Lung (tissue), 17 donors: ENCODE measurements at places on chromosomes 6 and 20. TPM values are rescaled to one million over a fixed set of nuclear protein-coding genes. Genes with fewer than 3 reads are reported as not detected.

DNA sequence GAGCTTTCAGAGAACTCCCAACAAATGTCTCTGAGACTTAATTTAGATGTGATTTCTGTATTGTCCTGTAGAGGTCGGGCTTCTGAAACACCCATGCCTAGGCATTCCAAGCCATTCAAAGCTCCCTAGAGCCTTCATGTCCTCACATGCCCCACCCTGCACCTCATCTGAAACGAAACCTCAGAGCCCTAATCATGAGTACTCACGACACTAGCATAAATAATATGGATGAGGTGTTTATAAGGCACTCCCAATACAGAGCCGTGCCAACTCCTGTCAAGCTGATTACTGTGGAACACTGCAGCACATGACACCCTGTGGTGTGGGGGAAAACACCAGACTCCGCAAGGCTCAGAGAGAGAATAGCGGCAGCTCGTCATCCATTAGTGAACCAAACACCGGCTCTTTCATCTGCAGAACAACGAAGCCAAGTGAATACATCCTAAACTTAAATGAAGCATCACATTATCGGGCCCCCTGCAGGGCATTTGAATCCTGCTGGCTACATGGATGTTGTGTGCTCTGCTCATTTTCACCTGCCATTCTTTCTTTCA is 83.8 kb downstream of the FNDC1 start:
- no peaks in the 10 kb centered on the region for H3K36me3 ChIP-seq
- H3K4me3 ChIP-seq = no peak overlapping the region

Gene CDSN
- not detected for total RNA-seq

- H3K36me3 ChIP-seq = no peaks in the 10 kb centered on the region
- no peak overlapping the region for H3K4me3 ChIP-seq
- DNase-seq = no peak
- no peaks in the 10 kb centered on the region for H3K4me1 ChIP-seq
These were observed 134.2 kb downstream of the MEI4 start for GRCh38 chr6:77786935-77787629.

Gene BMP7
- total RNA-seq = 10.3 TPM

Gene RAMACL
- 17.6 TPM for total RNA-seq

Gene C20orf204
- total RNA-seq = 1.3 TPM

DNA sequence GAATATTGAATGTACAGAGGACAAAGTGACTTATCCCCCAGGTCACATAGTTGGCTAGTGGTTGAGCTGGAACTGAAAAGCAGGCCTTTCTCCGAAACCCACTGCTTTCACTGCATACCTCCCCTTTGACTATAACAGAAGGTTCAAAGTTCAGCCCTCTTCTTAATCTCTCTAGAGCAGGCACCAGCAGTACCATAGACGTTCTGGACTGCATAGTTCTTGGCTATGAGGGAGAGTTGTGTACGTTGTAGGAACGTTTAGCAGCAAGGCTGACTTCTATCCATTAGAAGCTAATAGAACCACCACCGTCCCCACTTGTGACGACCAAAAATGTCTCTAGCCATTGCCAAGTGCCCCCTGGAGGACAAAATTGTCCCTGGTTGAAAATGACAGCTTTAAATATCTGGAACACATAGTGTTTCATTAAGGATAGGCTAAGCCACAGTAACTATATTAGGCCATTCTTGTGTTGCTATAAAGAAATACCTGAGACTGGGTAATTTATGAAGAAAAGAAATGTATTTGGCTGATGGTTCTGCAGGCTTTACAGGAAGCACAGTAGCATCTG is 123.8 kb upstream of the MTHFD1L start:
- H3K27ac ChIP-seq = no peak overlapping the region
- H3K4me3 ChIP-seq = no peak overlapping the region
- no peaks in the 10 kb centered on the region for H3K36me3 ChIP-seq
- H3K4me1 ChIP-seq = peaks cover 3% of the 10 kb centered on the region
- DNase-seq = no peak

Gene HLA-DQA1
- total RNA-seq = 135 TPM

- no peak overlapping the region for H3K4me3 ChIP-seq
- no peaks in the 10 kb centered on the region for H3K36me3 ChIP-seq
- no peaks in the 10 kb centered on the region for H3K4me1 ChIP-seq
These were observed 49.0 kb upstream of the PAX1 start for GRCh38 chr20:21656308-21657067.

DNA sequence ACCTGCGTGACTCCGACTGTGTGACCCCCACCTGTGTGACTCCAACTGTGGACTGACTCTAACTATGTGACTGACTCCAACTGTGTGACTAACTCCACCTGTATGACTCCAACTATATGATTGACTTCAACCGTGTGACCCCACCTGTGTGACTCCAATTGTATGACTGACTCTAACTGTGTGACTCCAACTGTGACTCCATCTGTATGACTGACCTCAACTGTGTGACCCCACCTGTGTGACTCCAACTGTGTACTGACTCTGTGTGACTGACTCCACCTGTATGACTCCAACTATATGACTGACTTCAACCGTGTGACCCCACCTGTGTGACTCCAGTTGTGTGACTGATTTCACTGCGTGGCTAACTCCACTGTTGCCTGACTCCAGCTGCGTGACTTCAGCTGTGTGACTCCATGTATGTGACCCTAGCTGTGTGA is 38.6 kb downstream of the SYNJ2 start:
- no peak overlapping the region for H3K27ac ChIP-seq
- H3K4me1 ChIP-seq = peaks cover 4% of the 10 kb centered on the region
- no peaks in the 10 kb centered on the region for H3K36me3 ChIP-seq
- H3K27me3 ChIP-seq = no peaks in the 10 kb centered on the region
- no peak for DNase-seq
- H3K4me3 ChIP-seq = no peak overlapping the region

DNA sequence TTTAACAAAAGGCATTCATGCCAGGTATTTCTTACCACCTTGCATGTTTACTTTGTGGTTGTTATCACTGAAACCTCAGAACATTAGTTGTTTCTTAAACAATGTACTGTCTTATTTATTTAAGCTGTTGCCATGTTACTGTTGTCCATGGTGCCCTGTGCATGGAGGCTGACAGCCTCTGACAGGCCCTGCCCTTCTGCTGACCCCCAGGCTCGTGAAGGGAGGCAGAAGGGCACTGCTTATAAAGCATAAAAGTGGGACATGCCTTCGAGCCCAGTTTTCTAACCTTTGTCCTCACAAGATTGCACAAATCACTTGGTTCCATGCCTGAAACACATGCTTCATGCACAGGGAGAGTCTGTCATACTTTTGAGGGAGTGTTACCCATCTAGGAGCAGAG is 46.7 kb upstream of the CLIC5 start:
- no peaks in the 10 kb centered on the region for H3K4me1 ChIP-seq
- no peak overlapping the region for H3K4me3 ChIP-seq
- no peaks in the 10 kb centered on the region for H3K27me3 ChIP-seq
- H3K27ac ChIP-seq = no peak overlapping the region
- H3K36me3 ChIP-seq = no peaks in the 10 kb centered on the region
- DNase-seq = peak; percentile 46

DNA sequence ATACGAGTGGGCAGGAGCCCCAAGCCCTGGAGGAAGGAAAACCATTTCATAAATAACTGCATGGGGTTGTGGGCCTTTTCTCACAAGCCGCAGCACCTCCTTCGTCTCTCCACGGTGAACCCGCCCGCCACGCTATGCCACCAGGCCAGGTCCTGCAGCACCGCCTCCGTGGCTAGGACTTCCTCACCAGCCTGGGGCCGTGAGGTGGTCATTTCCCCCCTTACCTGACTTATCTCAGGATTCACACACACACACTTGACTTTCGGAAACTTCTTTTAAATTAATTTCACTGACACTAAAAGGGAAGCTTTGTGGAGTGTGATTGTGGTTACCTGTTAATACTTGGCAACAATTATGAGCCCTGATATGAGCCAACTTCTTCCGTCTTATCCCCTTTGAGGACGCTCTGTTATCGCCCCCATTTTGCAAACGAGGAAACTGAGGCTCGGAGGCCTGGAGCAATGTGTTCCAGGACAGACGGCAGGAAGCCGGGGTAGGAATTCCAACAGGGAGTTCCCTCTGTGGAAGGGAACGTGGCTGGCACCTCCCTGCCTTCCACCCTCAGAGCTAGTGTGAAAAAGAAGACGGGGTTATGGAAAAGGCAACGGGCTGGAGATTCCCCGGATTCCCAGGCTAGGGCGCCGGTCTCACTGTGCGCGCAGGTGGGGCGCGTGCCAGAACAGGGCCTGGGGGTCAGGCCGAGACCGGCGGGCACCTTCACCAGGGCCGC is 817 bp upstream of the SLCO4A1 start:
- peaks cover 54% of the 10 kb centered on the region for H3K27me3 ChIP-seq
- H3K27ac ChIP-seq = peak overlapping the region; percentile 79
- DNase-seq = no peak
- no peaks in the 10 kb centered on the region for H3K36me3 ChIP-seq

- DNase-seq = peak; percentile 13
- peak overlapping the region; percentile 65 for H3K27ac ChIP-seq
- no peak overlapping the region for H3K4me3 ChIP-seq
- peaks cover 11% of the 10 kb centered on the region for H3K4me1 ChIP-seq
- no peaks in the 10 kb centered on the region for H3K27me3 ChIP-seq
- no peaks in the 10 kb centered on the region for H3K36me3 ChIP-seq
These were observed 110.1 kb downstream of the ERMARD start for GRCh38 chr6:169861431-169862042.

DNA sequence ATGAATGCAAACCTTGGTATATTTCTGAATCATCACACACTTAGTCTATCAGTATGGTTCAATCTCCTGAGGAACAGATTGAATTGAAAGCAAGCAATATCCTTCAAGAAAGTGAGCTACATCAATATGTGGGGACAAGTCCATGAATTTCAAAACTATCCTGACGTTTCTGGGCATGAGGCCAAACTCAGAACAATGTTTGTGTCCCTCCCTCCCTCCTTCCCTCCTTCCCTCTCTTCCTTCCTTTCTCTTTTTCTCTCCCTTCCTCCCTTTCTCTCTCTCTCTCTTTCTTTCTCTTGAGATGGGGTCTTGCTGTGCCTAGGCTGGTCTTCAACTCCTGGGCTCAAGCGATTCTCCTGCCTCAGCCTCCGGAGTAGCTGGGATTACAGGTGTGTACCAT is 27.9 kb upstream of the SYNCRIP start:
- peak; percentile 63 for DNase-seq
- H3K27ac ChIP-seq = no peak overlapping the region
- H3K4me1 ChIP-seq = peaks cover 10% of the 10 kb centered on the region
- H3K36me3 ChIP-seq = peaks cover 5% of the 10 kb centered on the region
- H3K27me3 ChIP-seq = no peaks in the 10 kb centered on the region

DNA sequence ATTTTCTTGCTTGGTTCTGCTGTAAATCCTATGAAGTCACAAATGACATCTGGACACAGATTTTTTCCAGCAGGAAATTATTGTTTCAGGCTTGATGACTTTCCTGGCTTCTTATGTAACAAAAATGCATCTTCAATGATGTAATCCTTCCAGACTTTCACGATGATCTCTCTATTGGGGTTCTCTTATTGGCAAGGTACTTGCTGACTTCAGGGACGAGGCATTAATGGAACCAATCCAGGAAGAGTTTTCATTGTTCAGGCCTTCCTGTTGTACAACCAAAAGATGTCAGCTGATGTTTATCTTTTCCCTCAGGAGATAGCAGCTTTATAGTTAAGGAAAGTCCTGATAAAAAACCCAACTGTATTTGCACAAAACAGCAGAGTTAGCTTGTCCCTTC is 118.5 kb upstream of the MMS22L start:
- no peaks in the 10 kb centered on the region for H3K27me3 ChIP-seq
- DNase-seq = peak; percentile 2
- no peak overlapping the region for H3K4me3 ChIP-seq

Gene IPCEF1
- 18.1 TPM for total RNA-seq

Gene C4B
- total RNA-seq = 168 TPM

GRCh38 chr20:13142143-13142542 is 78.9 kb upstream of the ISM1 start:
- H3K36me3 ChIP-seq = peaks cover 2% of the 10 kb centered on the region
- H3K27me3 ChIP-seq = no peaks in the 10 kb centered on the region
- H3K4me3 ChIP-seq = no peak overlapping the region
- DNase-seq = no peak
- H3K4me1 ChIP-seq = peaks cover 6% of the 10 kb centered on the region
- no peak overlapping the region for H3K27ac ChIP-seq

DNA sequence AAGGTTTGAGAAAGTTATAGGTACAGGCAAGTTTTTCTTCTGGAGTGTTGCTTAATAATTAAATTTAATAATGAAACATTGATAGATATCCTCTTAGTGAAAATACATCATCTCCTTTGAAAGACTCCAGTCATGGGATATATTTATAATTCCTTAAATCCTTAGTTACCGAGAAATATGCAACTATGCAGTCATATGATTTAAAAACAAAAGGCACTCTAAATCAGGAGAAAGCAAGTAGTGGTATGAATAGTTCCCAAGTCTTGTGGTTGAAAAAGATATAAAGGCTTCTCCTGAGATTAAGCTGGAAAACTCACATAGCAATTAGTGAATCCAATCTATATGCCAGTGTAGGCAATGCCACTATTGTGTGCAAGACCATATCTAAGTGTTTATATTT is 475.4 kb downstream of the EYS start:
- peaks cover 4% of the 10 kb centered on the region for H3K4me1 ChIP-seq
- H3K36me3 ChIP-seq = no peaks in the 10 kb centered on the region
- H3K4me3 ChIP-seq = no peak overlapping the region
- H3K27ac ChIP-seq = no peak overlapping the region
- DNase-seq = no peak

- no peaks in the 10 kb centered on the region for H3K4me1 ChIP-seq
- no peak overlapping the region for H3K4me3 ChIP-seq
- no peaks in the 10 kb centered on the region for H3K36me3 ChIP-seq
These were observed 12.1 kb upstream of the NFATC2 start for GRCh38 chr20:51554538-51555165.

Gene EPB41L2
- total RNA-seq = 265 TPM

Gene ANKRD66
- 11.3 TPM for total RNA-seq

Gene GLP1R
- total RNA-seq = 1.3 TPM

DNA sequence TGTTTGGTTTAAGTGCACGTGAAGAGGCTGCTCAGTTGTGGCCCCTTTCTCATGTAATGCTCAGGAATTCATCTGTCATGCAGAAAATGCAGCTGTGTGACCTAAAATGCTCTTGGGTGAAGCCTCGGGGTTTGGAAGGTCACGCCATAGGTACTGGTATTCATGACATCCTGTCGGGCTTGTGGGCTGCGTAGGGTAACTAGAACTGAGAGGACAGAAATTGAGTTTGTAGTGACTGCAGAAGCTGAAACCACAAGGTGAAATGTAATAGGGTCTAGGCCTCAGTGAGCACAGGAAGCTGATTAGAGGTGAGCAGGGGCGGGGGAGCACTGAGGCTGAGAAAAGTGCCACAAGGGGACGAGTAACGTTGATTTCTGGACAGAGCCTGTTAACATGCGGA is 128.8 kb downstream of the SOBP start:
- no peak for DNase-seq
- H3K36me3 ChIP-seq = peaks cover 3% of the 10 kb centered on the region
- no peaks in the 10 kb centered on the region for H3K27me3 ChIP-seq
- H3K4me1 ChIP-seq = no peaks in the 10 kb centered on the region

Gene PTK7
- total RNA-seq = 90.8 TPM

GRCh38 chr6:22155551-22155950 is 141.3 kb downstream of the PRL start:
- no peaks in the 10 kb centered on the region for H3K4me1 ChIP-seq
- no peak overlapping the region for H3K27ac ChIP-seq
- no peaks in the 10 kb centered on the region for H3K27me3 ChIP-seq

- no peaks in the 10 kb centered on the region for H3K4me1 ChIP-seq
- DNase-seq = no peak
- H3K27ac ChIP-seq = no peak overlapping the region
- no peak overlapping the region for H3K4me3 ChIP-seq
- no peaks in the 10 kb centered on the region for H3K27me3 ChIP-seq
These were observed 17.9 kb upstream of the SIRPB1 start for GRCh38 chr20:1637755-1638154.

Gene LY6G6D
- total RNA-seq = not detected

Gene MAFB
- 65.0 TPM for total RNA-seq

GRCh38 chr20:37573626-37574198 is 46.0 kb upstream of the BLCAP start:
- DNase-seq = no peak
- H3K36me3 ChIP-seq = no peaks in the 10 kb centered on the region
- no peak overlapping the region for H3K4me3 ChIP-seq
- no peaks in the 10 kb centered on the region for H3K4me1 ChIP-seq
